Foreskin keratinocyte (primary cell): ENCODE measurements at places on chromosomes 2 and 18. TPM values are rescaled to one million over a fixed set of nuclear protein-coding genes. Genes with fewer than 3 reads are reported as not detected.

GRCh38 chr18:55425698-55426097, 162.3 kb downstream of the TCF4 start:
- DNase-seq: no peak

The C2orf15 gene
- 0.44 and 0.60 TPM in 2 replicates for total RNA-seq

- no peak for DNase-seq
Observed at GRCh38 chr2:21332993-21333625, 209.3 kb downstream of the TDRD15 start.

- DNase-seq: no peak
Observed at GRCh38 chr2:191922736-191923651, 76.1 kb upstream of the CAVIN2 start.

DNA sequence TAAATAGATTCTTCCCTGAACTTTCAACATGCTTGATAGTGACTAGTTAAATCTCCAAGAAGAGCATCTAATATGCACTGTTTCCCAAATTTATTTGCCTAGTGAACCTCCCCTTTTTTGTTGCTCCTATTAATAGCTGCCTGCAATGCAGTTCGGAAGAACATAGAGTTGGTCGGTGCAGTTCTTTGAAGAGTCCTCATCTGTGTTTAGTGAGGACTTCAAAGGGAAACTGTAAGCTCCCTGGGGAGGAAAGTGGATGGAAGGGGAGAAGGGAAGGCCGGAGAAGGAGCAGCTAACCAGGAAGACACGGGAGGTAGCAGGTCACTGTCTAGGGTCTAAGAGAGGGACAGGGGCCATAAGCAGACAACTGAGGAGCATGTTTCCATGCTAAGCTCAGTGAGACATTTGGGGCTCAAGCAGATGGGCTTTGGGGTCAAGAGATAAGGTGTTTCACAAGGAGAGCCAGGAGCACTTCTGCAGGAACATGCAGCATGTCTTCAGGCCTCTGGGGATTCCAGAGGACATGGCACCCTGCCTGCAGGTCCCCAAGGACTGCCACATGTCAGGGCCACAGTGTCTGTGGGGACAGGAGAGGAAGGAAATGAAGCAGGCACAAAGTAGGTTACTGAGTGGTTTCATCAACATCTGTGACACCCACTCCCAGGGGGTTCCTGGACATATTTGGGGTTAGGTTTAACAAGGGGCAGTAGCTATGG, 48.7 kb upstream of the ANXA4 start:
- no peak for DNase-seq

DNA sequence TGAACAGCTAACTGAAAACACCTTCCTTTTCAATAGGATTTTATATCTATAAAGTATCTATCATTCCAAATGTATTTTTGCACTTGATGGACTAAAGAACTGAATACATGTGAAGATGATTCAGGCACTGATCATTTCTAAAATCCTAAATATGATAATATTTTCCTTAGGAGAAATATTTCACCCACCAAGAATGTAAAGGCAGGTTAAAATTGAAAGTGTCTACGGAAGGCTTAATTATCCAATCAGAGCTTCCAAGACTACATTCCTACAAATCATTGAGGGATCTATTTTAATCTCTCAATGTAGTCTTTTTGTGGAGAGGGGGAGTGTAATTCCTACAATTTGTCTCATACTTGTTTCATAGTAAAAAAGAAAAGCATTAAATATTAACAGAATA, 3.6 kb downstream of the GALNT3 start:
- no peak for DNase-seq

- no peak for DNase-seq
Observed at GRCh38 chr2:8821276-8822217, 15.9 kb downstream of the KIDINS220 start.

The CHST9 gene
- 0.04 TPM in 1 of 2 replicates, not detected in the other for total RNA-seq

DNA sequence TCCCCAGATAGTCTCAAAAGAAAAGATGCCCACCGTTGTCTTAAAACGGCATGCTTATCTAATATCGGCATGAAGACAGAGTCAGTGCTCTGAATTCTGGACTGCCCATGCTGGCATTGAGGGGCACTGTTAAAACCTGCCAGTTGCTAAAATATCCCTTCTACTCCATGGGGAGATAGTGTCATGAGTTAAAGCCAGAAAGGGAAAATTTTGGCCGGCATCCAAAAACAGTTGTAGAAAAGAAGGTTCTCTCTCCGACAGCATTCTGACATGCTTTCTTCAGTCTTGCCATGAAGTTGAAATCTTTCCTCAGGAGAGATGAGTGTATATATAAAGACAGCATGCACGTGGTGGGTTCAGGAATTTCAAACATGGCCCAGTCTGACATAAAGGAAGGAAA, 401.3 kb upstream of the PIK3C3 start:
- no peak for DNase-seq

The LAMA3 gene
- total RNA-seq: 1,828 and 2,643 TPM in 2 replicates

The GAREM2 gene
- total RNA-seq: 0.21 and 0.27 TPM in 2 replicates
